Cardiac ventricle fibroblast (primary cell): ENCODE measurements at places on chromosomes 4 and X. TPM values are rescaled to one million over a fixed set of nuclear protein-coding genes. Genes with fewer than 3 reads are reported as not detected.

DUSP9 gene
- total RNA-seq: 0.12 TPM in 1 of 2 replicates, not detected in the other

MTM1 gene
- total RNA-seq: 2.9 and 4.0 TPM in 2 replicates

GUCY1A1 gene
- 8.5 and 10.3 TPM in 2 replicates for total RNA-seq

NPY1R gene
- 0.12 TPM in 1 of 2 replicates, not detected in the other for total RNA-seq

ABCD1 gene
- total RNA-seq: 11.7 and 11.8 TPM in 2 replicates

PAGE2 gene
- total RNA-seq: not detected in 2 replicates

MAGEA4 gene
- not detected in 2 replicates for total RNA-seq

CCKAR gene
- total RNA-seq: not detected in 2 replicates

RBMXL3 gene
- not detected in 2 replicates for total RNA-seq

PRKG2 gene
- 3.4 and 4.1 TPM in 2 replicates for total RNA-seq

PDCL2 gene
- not detected in 2 replicates for total RNA-seq

ITIH6 gene
- total RNA-seq: not detected in 2 replicates

GNRHR gene
- total RNA-seq: not detected in 2 replicates

TCEAL6 gene
- not detected in 2 replicates for total RNA-seq

CENPVL3 gene
- not detected in 2 replicates for total RNA-seq

NUDT11 gene
- total RNA-seq: 9.5 and 10.5 TPM in 2 replicates
